ENCODE measurements at places on chromosomes 1 and 21. TPM values are rescaled to one million over a fixed set of nuclear protein-coding genes. Genes with fewer than 3 reads are reported as not detected.

FALEC gene
- total RNA-seq: not detected

DNA sequence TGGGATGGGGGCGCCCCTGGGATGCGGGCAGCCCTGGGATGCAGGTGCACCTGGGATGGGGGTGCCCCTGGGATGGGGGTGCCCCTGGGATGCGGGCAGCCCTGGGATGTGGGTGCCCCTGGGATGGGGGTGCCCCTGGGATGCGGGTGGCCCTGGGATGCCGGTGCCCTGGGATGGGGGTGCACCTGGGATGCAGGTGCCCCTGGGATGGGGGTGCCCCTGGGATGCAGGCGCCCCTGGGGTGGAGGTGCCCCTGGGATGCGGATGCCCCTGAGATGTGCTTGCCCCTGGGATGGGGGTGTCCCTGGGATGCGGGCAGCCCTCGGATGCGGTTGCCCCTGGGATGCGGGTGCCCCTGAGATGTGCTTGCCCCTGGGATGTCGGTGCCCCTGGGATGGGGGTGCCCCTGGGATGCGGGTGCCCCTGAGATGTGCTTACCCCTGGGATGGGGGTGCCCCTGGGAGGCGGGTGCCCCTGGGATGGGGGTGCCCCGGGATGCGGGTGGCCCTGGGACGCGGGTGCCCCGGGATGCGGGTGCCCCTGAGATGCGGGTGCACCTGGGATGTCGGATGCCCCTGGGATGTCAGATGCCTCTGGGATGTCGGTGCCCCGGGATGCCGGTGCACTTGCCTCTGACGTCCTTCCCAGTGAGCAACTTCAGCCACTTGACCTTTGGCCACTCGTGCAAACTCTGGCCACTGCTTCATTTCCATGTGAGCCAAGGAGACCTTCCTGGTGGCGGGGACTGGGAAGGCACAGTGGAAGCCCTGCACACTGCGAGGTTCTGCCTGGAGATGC lies 37.3 kb upstream of the SLC19A1 start:
- DNase-seq: no peak

FBXO28 gene
- 33.5 TPM for total RNA-seq

HRNR gene
- not detected for total RNA-seq

DNA sequence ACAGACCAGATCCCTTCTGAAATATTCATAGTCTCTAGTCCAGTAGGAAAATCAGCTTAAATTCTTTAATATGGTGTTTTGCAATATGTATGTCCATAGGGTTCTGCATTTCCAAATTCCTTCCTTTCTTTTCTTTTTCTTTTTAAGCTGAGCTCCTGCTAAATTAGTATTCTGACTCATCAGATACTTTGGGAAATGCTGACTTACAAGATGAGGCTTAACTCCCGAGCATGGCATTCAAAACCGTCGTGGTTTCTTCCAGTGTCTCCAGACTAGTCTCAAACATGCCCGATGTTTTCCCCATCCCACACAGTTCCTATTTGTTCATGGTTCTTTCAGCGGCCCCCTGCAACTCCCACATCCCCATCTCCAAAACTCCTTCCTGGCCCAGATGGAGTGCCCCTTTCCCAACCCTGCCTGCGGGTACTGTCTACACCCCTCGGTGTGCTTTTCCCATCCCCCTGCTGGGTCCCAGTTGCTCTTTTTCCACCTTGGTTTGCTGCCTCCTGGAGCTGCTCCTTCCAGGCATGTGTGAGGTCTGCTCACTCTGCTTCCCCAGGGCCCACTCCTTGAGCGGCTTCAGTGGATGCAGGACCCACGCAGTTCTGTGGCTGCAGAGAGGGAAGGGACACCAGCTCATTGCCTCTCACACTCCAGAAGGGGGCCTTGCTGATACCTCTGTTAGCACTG lies 19.5 kb upstream of the ETV3 start:
- DNase-seq: no peak

DNA sequence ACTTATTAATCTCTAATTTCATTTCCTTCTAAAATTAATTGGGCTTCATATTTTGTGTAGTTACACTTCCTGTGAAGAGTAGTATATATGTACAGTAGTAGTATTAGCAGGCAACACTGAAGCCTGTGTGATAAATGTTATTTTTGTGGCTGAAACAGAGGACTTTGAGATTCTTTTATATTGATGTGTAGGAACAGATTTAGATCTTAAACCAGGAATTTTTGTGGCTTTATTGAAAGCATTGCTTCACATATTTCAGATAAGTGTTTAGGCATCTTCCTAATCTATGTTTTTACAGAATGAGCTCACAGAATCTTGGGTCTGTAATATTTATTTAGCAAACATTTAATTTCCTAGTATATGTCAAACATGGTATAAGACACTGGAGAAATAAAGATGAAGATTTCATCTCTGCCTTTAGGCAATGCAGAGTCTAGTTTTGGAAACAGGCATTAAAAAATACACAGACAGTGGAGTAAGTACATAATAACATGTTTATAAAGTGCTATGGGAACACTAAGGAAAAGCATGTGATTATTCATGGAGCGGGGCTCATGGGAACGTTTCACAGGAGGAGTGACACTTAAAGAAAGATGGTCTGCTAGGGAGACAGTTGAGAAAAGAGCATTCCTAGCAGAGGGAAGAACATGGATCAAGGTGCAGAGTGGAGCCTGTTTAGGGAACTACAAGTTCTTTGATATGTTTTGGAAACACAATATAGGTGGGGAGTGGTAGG lies 52.7 kb downstream of the MIGA1 start:
- DNase-seq: no peak

HSPB7 gene
- total RNA-seq: not detected

ZNF683 gene
- not detected for total RNA-seq

- no peak for DNase-seq
These were observed 49.6 kb downstream of the CD58 start for GRCh38 chr1:116521186-116521585.

RSPO1 gene
- not detected for total RNA-seq

Data from progenitor cell of endocrine pancreas (in vitro differentiated cells).